ENCODE measurements at places on chromosomes 7 and 10.

- no peak for DNase-seq
Measured at GRCh38 chr7:146772601-146773000, 656.0 kb downstream of the CNTNAP2 start.

GRCh38 chr10:42645103-42645502 is 6.7 kb upstream of the ZNF33B start:
- no peak for DNase-seq

DNA sequence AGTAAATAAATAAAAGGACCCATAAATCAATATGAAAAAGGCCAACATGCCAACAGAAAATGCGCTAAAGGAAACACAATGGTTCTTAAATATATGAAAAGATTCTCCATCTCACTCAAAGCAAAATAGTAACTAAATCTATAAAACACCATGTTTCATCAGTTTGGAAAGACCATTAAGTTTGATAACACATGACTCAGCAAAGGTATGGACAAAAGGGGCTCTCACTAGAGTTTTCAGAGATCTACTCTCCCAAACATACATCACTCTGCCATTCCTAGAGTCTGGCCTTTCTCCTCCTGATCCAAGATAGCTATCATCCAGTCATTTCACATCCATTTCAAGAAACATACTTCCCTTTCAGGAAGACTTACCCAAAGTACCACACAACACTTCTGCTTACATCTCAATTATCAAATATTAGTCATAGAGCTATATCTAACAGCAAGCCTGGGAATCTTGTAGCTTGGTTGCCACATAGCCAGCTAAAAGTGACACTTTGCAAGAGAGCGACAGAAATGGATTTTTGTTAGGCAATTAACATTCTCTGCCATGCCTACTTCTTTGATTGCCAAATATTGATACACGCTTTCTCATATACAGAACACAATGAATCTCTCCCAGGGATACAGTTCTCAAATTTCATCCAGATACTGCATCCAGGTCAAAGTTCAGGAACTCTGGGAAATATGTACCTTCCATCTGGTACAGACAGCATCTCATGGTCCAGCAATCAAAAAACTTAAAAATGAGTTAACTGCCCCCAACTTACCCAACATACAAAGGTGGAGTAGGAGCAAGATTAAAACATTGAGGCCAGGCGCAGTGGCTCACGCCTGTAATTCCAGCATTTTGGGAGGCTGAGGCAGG is 28.8 kb downstream of the TOMM7 start:
- no peak for DNase-seq

DNA sequence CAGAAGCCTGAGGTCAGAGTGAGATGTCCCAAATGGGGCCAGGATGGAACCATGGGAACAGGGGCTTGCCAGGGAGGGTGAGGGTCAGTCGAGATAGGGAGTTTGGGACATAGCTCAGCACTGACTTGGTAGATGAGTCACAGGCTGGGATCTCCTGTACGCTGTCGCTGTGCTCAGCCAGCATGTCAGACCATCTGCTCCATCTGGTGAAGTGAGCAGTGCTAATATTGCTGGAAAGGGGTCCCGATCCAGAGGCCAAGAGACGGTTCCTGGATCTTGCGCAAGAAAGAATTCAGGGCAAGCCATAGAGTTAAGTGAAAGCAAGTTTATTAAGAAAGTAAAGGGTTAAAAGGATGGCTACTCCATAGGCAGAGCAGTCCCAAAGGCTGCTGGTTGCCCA is 505.6 kb downstream of the GALNT17 start:
- no peak for DNase-seq

GRCh38 chr10:104472957-104473745 is 119.5 kb downstream of the CFAP58 start:
- DNase-seq, result no peak

DNA sequence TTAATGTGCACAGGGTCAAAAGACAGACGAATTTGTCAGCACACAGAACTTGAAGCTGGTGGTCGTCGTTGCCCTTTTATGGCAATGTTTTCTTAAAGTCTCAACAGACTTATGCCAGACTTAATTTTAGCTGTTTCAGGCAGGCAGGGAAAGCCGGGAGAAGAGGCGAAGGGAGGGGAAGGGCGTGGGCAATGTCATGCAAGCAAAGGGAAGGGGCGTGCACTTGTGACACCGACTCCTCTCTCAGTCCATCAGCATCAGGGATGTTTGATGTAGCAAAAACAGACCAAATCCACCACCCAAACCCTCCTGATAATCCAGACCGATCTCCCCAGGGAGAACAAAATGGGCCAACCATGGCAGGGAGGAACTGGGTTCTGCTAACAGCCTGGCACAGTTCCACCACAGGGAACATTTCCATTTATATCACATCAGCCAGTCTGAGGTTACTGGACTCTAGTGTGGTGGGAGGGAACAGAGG is 118.1 kb upstream of the RHEB start:
- no peak for DNase-seq

- no peak for DNase-seq
Measured at GRCh38 chr10:73097305-73097670, 622 bp upstream of the P4HA1 start.
